ENCODE measurements at places on chromosomes 7 and 10.

DNA sequence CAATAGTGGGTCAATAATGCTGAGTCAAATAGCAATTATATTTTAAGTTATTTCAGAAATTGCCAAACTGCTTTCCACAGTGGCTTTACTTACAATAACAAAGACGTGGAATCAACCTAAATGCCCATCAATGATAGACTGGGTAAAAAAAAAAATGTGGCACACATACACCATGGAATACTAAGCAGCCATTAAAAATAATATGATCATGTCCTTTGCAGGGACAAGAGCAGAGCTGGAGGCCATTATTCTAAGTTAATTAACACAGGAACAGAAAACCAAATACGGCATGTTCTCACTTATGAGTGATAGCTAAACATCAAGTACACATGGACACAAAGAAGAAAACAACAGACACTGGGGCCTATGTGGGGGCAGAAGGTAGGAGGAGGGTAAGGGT lies 15.0 kb upstream of the CYP3A4 start:
- DNase-seq = no peak

DNA sequence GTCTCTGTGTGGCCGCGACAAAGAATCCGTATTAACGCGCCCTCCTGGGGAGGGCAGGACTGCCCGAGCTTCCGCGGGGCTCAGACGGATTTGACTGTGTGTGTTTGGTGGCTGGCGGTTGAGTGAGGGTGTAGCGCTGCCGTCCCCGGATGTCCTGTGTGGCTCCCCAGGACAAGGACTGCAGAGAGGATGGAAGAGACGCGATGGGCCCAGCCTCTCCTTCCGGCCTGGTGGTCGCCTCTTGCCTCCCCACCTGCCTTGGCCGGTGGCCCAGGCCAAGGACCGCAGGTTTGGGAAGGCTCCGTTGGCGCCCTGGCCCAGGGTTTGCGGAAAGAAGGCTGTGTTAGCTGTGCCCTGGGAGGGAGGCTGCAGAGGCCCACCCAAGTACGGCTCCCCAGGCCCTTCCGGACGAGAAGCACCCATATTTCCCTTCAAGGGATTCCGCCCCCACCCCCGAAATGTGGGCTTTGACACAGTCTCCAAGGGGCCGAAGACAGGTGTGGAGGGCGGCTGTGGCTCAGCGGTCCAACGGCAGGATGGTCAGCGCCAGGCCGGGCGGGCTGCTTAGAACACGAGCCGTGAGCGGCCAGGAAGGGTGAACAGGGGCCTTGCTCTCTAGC lies 2.3 kb downstream of the UNCX start:
- no peak for DNase-seq

GRCh38 chr10:21493784-21494183 lies 31.7 kb downstream of the SKIDA1 start:
- DNase-seq = no peak

GRCh38 chr10:86195521-86196157 lies 171.0 kb downstream of the GRID1 start:
- DNase-seq = no peak

- no peak for DNase-seq
Observed at GRCh38 chr7:70920876-70921275, 211.1 kb upstream of the GALNT17 start.

- DNase-seq = no peak
Observed at GRCh38 chr7:96503597-96503996, 181.7 kb upstream of the SLC25A13 start.

DNA sequence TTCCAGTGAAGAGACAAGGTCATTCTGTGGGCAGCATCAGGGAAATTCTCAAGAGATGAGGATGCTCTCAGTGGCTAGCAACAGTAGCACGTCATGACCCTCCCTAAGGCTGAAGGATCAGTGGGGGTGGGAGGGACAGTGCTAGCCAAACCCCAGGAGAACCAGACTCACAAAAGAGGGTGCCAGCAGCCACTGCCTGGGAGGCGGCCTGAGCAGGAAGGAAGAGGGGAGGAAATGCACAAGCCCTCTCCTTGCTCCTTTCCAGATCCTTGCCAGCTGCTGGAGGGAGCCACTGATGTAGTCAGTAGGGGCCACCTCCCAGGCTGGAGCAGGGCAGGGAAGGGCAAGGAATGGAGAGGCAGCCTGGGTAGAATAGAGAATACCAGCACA lies 302.7 kb downstream of the RPS24 start:
- DNase-seq = no peak

GRCh38 chr10:58240531-58240930 lies 27.2 kb downstream of the IPMK start:
- DNase-seq = no peak

GRCh38 chr7:16991551-16991950 lies 109.8 kb upstream of the AGR3 start:
- no peak for DNase-seq

- DNase-seq = no peak
Observed at GRCh38 chr10:84238909-84239308, 2.4 kb downstream of the LRIT1 start.

GRCh38 chr10:97539523-97540200 lies 32.9 kb upstream of the ANKRD2 start:
- no peak for DNase-seq

DNA sequence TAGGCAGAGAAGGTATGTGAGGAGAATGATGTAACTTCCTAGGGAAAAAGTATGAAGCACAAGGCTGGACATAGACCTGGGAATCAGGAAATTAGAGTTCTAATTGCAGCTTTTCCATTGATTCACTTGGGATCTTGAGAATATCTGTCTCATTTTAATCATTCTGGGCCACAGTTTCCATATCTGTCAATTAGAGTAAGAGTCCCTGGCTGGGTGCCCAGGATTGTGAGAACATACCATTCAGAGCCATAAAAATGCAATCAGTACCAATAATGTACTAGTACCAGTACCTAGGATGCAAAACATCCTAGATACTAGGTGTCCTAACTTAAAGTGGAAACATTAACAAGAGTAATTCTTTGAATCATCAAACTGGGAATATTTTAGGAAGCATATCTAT lies 29.6 kb downstream of the CAV1 start:
- no peak for DNase-seq

- no peak for DNase-seq
Observed at GRCh38 chr10:106107706-106108105, 1056.8 kb downstream of the SORCS1 start.

DNA sequence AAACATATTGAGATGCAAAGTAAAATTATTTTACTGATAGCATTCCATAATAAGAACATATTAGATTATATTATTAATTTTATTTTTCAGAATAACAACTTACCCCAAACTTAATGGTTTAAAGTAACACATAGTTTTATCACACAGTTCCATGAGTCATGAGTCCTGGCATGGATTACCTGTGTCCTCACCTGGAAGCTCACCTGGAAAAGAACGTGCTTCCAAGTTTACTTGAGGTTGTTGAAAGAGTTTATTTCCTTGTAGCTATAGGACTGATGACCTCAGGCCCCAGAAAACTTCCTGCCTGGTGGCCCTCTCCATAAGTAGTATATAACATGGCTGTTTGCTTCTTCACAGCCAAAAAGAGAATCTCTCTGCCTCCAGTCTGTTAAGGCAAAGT lies 254.6 kb downstream of the TFEC start:
- DNase-seq = no peak

DNA sequence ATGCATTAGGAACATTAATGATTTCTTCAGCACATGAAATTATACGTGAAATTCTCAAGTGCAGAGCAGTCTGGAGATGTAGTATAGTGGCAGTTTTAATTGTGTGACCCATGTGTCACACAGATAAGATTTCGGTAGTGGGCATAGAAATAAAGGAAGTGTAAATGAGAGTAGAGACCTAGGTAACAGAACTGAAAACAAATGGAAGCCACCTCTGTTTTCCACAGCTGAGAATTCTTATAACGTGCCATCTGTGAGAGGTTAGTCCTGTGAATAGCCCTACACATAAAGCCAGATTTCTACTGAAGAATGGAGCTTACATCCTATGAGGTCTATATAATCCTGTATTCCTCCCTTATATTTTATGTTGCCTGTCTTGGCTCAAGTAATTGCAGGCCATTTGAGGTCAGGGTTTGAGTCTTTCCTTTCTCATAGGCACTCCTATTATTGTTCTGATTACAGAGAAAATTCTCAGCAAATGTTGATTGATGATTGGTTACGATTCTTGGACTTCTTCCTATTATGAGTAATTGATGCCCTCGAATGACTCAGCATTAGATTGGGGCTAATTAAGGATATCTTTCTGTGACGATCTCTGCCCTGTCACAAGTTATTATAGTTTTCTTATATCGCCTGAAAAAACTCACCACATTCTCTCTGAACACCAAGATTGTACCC lies 258.2 kb downstream of the KIF20B start:
- DNase-seq = no peak

- DNase-seq = no peak
Observed at GRCh38 chr7:97307521-97308108, 190.1 kb downstream of the SDHAF3 start.

GRCh38 chr7:17822547-17823173 lies 117.6 kb downstream of the SNX13 start:
- no peak for DNase-seq

- DNase-seq = no peak
Observed at GRCh38 chr10:27391325-27391724, 112.8 kb upstream of the RAB18 start.

DNA sequence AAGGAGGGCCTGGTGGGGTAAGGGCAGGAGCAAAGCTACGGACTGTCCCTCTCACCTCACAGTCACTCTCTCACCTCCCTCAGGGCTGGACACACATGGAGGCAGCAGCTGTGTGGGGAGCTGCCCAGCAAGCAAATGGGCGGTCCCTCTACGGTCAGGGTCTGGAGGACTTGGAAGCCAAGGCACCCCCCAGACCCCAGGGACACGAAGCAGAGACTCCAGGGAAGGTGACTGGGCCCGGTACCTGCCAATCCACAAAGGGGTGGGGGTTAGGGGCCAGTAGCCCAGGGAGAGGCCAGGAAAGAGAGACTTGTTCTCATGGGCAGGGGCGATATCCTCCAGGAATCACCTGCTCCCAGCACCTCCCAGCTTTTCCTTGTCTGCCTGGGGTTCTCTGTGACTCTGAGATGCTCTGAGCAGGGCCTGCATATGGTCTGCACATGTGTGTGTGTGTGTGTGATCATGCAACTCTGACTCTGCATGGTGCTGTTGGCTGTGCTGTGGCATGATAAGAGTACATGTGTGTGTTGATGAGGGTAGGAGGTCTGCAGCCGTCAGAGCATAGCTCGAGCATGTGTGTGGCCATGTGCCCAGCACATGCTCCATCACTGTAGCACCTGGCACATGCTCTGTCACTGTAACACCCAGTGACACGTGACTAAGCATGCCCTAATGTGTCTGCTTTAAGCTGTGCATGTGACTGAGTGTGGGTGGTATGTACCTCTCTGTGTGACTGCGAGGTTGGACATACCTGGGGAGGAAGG lies 4.6 kb upstream of the LDB3 start:
- no peak for DNase-seq

DNA sequence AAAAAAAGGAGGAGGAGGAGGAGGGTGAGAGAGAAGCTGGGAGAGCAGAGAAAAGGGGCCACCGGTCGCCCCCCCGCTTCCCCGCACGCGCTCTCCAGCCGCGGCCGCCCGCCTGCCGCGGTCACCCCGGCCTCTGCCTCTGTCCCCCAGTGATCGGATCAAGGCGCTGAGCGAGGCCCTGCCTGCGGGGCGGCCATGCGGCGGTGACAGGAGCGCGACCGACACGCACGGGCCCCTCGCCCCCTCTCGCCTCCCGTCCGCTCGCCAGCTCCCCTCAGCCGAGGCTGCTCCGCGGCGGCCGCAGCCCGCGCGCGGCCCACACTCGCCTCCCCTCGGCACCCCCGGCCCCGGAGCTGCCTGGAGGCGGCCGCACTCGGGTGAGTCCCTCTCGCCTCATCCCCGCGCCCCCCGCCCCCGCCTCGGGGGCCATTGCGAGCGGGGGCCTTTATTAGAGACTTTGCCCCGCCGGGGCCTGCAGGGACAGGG lies at the start of gene GTF2I:
Gene GTF2I (plus strand): TSS at position 27 of the 486 bp plus-strand sequence. CDS start 31,411 bp downstream, outside the sequence.
- no peak for DNase-seq

DNA sequence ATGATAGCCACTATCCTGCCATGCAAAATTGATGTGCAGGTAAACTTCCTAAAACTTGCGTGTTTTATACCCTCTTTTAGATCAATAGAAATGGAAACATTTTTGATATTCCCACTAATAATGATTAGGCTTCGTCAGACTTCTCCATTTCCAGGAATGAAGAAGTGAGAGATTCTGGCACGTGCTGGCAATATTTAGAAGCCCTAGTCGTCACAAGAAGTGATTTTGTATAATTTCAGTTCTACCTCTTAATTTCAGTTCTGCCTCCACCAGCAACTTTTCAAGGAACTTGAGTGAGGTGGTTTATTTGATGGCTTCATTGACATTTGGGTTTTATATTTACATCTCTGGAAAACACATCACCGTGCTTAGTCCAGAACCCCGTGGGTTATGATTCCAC lies 61.9 kb downstream of the MRC1 start:
- no peak for DNase-seq

GRCh38 chr7:101990811-101991418 lies 173.5 kb downstream of the CUX1 start:
- DNase-seq = no peak

GRCh38 chr7:128888756-128889095 lies 21.8 kb downstream of the KCP start:
- no peak for DNase-seq

GRCh38 chr10:118171861-118172260 lies 125.1 kb upstream of the RAB11FIP2 start:
- DNase-seq = no peak

DNA sequence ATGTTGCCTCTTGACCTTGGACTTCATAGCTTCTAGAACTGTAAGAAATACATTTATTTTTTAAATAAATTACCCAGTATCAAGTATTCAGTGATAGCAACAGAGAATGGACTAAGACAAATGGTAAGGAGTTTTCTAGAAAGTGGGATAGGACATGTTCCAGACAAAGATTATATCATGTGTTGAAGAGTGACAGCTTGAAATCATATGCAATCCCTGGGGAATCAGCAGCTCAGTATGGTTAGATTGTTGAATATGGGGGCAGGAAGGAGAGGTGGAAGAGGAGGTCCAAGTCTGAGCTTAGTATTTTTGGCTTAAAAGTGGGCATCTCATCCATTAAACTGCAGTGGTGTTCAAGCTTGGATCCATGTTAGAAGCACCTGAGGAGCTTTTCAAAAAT lies 74.1 kb downstream of the ENTPD1 start:
- DNase-seq = no peak

DNA sequence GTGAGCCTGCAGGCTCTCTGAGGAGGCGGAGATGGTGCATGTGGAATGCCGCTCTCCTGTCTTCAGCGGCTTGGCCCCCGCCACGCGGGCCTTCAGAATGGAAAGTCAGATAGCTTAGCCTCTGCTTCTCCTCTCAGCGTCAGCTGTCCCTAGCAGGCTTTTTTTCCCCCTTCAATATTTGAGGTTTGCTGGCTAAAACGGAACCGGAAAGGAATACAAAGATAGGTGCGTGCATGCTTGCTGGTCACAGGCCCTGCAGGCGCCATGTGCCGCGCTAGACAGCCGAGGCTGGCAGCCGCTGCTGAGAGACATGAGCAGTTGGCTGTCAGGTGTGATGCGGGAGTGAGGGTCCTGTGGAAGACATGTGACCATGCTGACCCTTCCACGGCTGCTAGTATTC lies 161.2 kb upstream of the COBL start:
- DNase-seq = no peak
